ENCODE measurements at places on chromosomes 6 and 20.

DNA sequence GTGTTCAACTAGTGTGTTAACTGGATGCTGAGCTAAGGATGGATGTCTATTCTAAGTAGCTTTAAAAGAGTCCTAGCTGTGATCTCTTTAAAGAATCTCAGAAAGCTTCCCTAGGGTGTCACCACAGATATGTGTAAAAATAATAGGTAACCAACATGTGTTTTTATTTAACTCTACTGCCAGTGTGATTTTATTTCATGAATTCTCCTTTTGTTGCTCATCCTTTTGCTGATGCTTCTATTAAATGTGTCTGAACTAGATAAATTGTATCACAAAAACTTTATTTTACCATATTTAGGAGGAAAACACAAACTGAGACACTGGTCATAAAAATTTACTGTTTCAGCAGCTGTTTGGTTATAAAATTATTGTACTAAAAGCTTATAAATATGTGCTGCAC is 809.4 kb upstream of the CITED2 start:
- DNase-seq = no peak

- no peak for DNase-seq
Observed at GRCh38 chr20:37518059-37518458, 3.0 kb upstream of the NNAT start.

DNA sequence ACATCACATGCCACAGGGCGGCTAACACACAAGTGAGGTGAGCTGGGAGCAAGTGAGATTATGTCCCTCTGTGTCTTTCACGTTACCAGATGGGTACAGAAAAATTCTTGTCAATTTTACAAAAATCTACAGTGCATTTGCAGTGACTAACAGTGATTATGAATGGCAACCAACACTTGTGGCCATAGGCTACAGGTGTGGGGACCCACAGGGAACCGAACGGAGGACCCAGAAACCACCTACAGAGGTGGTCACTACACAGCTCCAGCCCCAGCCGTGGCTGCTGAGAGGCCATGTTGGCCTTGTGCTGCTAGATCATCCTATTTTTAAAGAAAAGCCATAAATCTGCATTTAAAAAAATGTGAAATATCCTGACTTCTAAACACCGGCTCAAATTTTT is 50.2 kb downstream of the FYN start:
- DNase-seq = no peak

DNA sequence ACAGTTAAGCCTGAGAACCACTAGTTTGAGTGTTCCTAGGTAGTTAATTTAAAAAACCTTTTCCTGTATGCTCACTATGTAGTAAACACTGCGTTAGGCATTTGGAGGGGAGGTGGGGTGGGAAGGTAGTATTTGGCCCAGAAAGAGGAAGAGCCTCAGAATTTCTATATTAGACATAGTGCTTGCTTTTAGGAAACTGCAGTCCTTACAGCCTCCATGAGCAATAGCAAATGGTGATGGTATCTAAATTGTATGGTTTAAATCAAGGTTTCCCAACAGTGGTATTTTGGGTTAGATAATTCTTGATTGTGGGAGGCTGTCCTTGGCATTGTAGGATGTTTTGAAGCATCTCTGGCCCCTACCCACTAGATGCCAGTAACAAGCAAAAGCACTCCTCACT is 61.5 kb upstream of the RIPOR2 start:
- no peak for DNase-seq

DNA sequence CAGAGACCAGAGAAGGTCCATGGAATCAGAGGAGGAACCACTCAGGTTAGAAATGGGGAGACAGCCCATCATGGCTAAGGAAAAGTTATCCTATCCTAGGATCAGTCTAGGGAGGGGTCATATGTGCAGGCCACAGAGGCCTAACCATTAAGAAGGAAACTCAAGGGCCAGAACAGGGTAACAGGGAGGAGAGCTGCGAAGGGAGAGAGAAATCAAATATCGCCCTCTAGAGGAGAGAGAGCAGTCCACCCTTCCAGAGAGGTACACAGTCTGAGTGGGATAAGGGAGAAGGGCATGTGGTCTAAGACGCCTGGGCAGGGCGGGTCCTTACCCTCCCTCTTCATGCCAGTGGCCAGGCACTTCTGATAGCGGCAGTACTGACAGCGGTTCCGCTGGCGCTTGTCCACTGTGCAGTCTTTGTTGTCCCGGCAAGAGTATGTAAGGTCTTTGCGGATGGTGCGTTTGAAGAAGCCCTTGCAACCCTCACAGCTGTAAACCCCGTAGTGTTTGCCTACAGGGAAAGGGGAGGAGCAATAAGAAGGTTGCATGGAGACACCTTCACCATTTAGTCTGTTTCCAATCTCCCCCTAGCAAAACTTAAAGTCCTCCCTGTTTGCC is 2.9 kb downstream of the RXRB start:
- no peak for DNase-seq

GRCh38 chr6:111842891-111843290 is 30.4 kb downstream of the FYN start:
- no peak for DNase-seq
